ENCODE measurements at places on chromosomes 2 and 18.
A peak's percentile ranks its signal among the peaks of the same experiment; 100 is the strongest.

DNA sequence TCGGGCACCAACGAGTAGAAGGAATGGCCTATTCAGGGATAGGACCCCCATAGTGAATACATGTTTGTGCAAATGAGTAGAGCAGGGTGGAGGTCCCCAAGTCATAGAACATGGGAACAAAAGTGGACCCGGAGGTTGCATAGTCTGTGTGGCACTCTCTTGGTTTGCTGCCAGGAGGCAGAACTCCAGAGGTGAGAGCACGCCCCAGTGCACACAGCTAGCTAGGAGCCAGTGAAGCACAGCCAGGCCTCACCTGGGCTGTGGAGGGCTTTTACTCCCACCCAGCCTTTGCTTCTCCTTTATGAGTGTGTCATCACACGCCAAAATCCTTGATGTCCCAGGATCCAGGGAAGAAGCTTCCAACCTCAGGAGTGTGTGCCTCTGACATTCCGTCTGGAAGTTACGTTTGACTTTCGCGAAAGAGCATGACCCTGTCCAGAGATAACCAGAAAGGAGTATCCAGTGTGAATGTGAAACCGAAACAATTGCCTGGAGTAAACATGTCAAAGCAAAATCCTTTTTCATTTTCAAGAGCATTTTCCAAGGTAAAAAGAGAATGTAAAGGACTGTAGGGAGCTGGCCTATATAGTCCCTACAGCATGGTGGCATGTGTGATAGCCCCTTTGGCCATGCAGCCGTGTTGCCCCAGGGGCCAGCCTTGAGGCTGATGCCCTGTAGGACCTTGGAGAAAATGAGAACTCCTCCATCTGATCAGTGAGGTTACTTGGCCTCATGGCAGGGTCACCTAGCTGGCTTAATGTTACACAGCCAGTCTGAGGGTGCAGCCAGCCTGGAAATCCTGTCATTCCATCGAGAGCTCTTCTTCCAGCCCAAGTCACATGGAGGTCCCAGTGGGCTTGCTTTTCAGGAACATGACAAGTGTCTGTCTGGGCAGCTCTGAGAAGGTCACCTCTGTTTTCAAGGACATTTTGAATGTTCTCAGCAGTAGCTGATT is 8.8 kb downstream of the TRIB2 start:
- DNase-seq, result no peak

GRCh38 chr2:221466744-221467143 is 105.4 kb downstream of the EPHA4 start:
- no peak for DNase-seq

DNA sequence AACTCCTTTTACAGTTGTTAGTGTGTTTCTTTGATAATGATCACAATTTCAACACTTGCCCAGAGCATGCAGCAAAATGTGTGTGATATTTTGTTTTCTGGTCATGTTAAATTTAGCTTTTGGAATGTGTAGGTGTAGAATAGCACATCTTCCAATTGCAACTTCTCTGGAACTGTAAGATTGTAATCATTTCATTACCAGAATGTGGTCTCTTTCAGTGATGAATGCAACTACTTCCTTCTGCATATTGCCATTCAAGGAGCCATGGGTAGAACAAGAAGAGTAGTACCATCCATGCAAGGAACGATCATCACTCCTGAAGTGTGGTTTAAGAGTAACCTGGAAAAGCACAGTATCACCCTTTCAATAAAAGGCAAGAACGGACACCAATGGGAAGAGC is 548.8 kb upstream of the ZNF804A start:
- DNase-seq, result no peak

DNA sequence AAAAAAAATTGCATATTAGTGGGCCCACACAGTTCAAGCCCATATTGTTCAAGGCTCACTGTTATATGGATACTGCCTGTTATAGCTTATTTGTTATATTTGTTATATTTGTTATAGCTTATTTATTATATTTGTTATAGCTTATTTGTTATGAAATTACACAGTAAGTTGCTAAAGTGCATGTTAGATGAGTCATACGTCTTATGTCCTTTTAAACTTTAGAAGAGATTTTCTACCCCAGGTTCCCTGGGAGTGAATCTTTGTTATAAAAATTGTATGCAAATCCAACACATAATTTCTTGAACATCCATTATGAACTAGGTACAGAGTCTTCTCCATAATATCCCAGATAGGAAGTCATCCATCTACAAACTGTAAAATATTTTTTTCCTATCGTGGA is 22.1 kb downstream of the HTR2B start:
- no peak for DNase-seq

- DNase-seq, result no peak
These were observed at the start of gene GNLY for GRCh38 chr2:85694052-85695025. Gene GNLY (plus strand): TSS chr2:85694358. CDS start chr2:85694419, 61 bp downstream.

- DNase-seq, result no peak
These were observed 329.9 kb downstream of the HRH4 start for GRCh38 chr18:24790347-24790746.

DNA sequence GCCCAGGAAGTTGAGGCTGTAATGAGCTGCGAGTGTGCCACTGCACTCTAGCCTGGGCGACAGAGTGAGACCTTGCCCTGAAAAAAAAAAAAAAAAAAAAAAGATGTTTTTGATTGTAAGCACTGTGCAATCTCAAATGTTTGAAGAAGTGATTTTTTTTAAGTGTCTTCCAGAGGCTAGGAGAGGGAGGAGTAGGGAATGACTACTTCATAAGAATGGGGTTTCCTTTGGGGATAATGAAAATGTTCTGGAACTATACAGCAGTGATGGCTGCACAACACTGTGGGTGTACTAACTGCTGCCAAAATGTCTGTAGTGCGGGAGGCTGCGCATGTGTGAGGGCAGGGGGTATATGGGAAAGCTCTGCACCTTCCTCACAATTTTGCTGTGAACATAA is 83.7 kb downstream of the MCFD2 start:
- no peak for DNase-seq

- no peak for DNase-seq
These were observed 30.4 kb downstream of the SRSF7 start for GRCh38 chr2:38720613-38721241.

DNA sequence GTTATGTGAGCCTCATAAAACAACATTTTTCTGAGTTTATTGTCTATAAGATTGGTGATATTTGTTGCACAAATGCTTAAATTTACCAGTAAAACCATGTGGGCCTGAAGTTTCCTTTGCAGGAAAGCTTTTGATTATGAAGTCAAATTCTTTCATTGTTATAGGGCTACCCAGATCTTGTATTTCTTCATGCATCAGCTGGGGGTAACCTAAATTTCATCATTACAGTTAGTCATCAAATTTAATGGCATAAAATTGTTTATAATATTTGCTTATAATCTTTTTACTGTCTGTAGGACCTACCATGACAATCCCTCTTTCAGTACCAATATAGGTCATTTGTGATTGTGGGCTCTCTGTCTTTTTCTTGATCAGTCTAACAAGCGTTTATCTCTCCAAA is 47.8 kb downstream of the SMAD2 start:
- DNase-seq, result no peak

- no peak for DNase-seq
These were observed 13.9 kb upstream of the MLPH start for GRCh38 chr2:237472909-237473877.

DNA sequence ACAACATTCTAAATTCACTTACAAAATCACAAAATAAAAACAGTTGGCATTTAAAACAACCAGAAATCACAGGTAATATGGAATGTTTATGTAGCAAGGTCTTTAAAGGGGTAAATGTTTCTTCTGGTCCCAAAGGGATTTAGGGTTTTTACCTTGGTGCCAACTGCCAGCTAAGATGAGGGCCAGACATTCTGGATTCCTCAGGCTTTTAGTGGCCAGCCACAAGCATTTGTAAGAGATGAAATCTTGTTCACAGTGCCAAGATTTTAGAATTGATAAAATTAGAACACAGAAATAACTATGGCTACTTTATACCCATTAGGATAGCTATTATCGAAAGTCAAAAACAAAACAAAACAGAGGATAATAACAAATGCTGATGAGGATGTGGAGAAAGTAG is 60.4 kb upstream of the CDKL4 start:
- DNase-seq, result no peak

- DNase-seq, result no peak
These were observed 8.4 kb upstream of the PRKCE start for GRCh38 chr2:45643095-45643494.

- no peak for DNase-seq
These were observed 98.9 kb downstream of the CCDC148 start for GRCh38 chr2:158357699-158358098.

- no peak for DNase-seq
These were observed 50.7 kb downstream of the SFXN5 start for GRCh38 chr2:73020657-73021370.

DNA sequence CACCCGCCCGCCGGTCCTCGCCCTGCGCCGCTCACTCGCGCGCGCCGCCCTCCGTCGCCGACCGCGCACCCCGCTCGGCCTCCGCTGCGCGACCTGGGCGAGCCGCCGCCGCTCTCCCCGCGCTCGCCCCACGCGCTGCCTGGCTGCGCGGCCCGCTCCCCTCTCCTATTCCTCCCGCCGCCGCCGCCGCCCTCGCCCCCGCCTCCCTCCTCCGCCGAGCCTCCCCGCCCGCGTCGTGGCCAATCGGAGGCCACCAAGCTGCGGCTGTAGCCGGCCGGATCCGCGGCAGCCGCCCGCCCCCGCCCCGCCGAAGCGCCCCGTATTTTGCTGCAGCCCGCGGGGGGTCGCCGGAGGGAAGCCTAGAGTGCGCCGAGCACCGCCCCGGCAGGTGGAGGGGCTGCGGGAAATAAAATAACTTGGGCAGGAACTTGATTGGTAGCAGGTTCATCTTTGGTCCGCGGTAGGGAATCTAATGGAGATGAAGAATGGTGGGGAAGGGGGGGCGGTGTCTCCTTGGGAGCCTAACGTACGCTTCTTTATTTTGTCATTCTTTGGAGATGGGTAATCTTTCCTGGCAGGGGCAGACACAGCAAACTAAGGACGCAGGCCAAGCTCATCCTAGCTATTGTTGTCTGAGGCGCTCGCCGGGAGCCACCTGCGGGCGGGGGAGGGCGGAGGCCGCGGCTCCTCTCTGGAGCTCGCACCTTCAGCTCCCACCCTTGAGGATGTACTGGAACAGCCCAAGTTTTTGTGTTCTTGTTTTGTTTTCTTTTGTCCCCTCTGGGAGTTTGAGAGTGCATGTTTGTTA is 1.1 kb upstream of the CDH2 start:
- DNase-seq, result peak; percentile 13

DNA sequence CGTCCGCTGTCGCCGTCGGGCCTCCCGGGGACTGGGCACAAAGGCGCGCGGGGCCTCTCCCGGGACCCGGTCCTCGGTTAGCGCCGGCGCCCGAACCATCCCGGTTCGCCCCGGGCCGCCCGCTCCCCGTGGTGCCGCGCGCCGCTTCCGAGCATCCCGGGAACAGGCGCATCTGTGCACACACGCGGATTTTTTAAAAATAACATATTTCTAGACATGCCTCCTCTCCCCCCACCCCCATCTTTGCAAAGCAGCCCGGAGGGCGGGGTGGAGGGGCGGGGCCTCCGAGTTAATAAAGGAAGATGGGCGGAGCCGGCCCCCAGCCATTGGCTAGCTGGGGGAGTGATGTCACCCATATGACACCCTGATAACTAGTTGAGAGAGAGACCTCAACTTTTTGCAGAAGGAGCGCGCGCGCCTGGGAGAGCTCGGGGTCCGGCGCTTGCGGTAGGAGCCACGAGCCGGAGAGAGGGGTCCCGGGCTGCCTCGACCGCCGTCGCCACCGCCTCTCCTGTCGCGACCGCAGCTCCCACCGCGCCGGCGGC is at the start of gene SOX11:
Gene SOX11, plus strand, starts transcription at position 400 of the 545 bp plus-strand sequence. CDS start 338 bp downstream, outside the sequence.
- no peak for DNase-seq

DNA sequence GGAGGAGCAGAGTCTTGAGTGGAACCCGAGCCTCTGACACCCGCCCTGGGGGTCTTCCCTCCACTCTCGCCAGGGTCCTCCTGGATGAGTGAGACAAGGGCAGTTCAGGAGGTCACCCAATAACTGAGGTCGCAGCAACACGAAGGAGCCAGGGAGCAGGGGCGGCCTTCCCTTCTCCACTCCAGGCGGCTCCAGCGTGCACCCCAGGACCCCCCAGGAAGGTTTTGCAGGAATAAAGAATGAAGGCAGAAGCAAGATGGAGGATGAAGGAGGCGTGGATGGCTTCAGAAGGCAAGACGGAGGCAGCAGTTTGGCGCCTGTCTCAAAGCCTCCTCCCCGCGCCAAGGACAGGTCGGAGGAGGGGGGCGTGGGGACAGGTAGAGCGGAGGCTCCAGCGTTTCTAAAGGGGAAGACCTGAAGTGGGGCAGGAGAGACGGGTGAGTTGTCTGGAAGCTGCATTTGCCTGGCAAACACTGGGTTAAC is 579 bp upstream of the ITM2C start:
- DNase-seq, result no peak

DNA sequence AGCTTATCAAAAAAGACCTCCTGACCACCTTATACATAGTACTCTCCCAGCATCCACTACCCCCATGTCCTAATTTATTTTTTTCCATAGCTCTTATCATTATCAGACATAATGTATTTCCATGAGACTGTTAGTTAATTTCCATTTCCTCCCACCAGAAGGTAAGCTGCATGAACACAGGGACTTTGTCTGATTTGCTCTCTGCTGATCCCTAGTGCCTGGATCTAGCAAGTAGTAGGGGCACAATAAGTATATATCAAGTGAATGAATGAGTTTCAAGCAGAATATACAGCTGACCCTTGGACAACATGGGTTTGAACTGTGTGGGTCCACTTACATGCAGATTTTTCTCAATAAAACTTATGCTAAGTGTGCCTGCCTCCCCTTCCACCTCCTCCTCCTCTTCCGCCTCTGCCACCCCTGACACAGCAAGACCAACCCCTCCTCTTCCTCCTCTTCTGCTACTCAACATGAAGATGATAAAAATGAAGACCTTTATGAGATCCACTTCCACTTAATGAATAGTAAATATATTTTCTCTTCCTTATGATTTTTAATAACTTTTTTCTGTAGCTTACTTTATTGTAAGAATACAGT is 53.8 kb downstream of the CTAGE1 start:
- no peak for DNase-seq

DNA sequence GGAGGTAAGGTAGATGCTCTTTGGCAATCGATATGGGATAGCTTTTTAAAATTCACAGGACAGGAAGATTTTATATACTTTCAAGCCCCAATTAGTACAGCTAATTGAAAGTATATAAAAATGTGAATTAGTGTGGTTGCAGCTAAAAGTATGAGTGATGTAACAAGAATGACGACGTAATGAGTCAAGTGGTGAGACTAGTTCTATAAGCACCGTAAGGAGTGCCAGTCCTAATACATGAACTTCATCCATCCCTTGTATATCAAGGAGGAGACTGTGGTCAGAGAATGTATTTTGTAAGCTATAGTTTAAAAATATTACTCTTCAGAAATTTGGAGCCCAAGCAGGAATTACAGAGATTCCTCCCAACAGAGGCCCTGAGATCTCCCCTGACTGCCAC is 25.8 kb downstream of the DNAJC27 start:
- no peak for DNase-seq

GRCh38 chr2:222521099-222521498 is 96.8 kb downstream of the SGPP2 start:
- peak; percentile 2 for DNase-seq

DNA sequence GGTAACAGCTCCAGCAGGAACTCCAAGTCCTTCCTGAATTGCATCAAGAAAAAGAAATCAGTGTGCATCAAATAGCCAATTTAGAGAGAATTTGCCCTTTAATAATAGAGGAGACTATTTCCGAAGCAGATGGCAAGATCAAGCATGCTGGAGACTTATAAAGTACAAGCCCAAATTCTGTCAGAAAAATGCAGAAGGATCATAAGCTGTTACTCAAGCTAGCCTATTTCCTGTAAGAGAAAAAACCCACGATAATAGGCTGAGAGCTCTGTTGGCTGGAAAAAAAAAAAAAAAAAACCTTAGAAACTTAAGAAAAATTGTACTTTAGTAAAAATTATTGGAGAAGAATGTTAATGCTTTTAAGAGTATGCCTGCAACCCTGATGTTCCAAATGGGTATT is 24.4 kb upstream of the ITM2C start:
- no peak for DNase-seq

- DNase-seq, result no peak
These were observed 28.3 kb downstream of the DRC1 start for GRCh38 chr2:26429779-26430578.
